Hepatic stellate cell (primary cell): ENCODE measurements at places on chromosomes 4 and X.

GRCh38 chr4:116453127-116453526 lies 632.2 kb downstream of the TRAM1L1 start:
- no peak for DNase-seq

- no peak for DNase-seq
Measured at GRCh38 chr4:88178626-88179231, 20.3 kb upstream of the ABCG2 start.

DNA sequence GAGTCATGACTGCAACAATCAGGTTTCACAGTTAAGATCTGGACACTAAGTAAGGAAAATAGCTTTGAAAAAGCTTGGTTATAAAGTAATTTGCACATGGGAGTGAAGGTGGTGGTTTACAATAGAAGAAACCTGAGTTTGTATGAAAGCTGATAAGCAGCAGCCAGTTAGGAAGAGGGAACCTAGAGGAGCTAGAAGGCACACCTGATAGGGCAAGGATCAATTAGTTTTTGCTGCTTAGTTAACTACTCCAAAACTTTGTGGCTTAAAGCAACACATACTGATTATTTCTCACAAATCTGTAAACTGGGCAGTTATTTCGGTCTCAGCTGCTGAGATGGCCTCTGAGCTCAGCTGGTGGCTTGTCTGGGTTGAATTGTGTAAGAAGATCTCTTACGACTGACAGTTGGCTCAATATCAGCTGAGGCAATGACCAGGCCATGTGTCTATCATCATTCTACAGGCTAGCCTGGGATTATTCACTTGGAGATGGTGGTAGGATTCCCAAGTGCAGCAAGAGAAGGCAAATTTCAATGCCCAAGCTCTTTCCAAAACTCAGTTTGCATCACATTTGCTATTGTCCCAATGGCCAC lies 255.0 kb upstream of the PITX2 start:
- no peak for DNase-seq

DNA sequence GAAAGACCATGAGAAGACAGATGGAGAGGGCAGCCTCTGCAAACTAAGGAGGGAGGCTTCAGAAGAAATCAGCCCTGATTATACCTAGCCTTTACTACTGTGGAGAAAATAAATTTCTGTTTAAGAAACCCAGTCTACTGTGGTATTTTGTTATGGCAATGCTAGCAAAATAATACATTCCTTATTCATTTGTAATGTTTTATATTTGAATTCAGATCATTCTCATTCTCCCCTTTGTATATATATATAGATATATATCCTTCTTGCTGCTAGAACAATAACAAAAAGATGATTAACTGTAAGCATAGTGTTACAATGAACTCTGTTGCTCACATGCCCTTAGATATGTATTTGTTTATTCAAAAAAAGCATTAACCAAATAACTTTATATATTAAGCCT lies 22.5 kb downstream of the DMD start:
- DNase-seq: peak; percentile 2

GRCh38 chr4:113692809-113693411 lies 68.6 kb downstream of the CAMK2D start:
- DNase-seq: no peak

GRCh38 chr4:42018451-42018850 lies 28.1 kb downstream of the SLC30A9 start:
- DNase-seq: no peak

- no peak for DNase-seq
Measured at GRCh38 chr4:67160394-67160793, 384.9 kb downstream of the CENPC start.

DNA sequence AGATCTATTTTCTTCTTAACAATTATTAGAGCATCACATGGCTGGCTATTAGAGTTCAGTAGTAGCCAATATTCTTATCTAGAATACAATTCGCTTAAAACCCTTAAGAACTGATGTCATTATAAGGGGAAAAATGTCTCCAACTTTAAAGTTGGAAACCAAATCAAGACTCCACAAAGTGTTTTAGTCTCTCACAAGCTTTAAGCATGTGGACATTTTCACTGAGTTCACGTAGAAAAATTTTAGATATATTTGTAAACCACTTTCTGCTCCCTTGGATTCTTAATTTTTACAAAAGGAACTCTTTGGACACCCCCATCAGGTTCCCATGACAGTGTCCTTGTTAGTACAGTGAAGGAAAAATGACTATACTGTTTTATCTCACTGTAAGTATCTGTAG lies 123.9 kb upstream of the NAP1L5 start:
- DNase-seq: no peak

DNA sequence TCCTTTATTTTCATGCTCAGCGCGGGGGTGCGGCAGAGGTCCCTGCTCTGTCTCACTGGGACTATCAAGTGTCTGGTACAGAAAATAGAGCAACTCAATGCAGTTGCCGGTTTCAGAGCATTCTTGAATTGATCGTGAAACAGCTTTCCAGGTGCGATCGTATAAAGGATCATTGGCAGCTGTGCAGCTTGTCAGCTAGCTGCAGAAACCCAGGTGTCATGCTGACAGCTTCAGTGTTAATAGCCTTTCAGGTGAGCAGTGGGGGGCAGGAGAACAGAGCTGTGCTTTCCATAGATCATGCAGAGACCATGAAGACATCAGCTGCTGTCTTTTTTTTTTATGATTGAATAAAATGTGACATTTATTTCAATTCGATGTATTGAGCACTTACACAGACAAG lies 583.9 kb downstream of the NLGN4X start:
- no peak for DNase-seq

GRCh38 chr4:156100651-156101050 lies 147.0 kb upstream of the CTSO start:
- no peak for DNase-seq

- DNase-seq: peak; percentile 5
Measured at GRCh38 chrX:119942831-119943184, 743 bp downstream of the NKAP start.

DNA sequence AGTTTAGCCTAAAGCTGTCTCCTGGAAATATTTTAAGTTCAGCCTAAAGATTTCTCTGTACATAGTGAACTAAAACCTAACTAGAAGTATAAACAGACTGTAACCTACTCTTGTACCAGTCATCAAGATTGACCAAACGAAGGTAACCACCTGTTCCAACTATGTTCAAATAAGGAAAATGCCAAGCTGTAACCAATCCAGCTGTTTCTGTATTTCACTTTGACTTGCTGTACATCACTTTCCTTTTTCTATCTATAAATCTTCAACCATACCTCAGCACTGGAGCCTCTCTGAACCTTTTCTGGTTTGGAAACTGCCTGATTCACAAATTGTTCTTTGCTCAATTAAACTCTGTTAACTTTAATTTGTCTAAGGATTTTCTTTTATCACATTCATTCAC lies 3.1 kb upstream of the CYSLTR1 start:
- no peak for DNase-seq

GRCh38 chr4:175935016-175935661 lies 123.1 kb upstream of the GPM6A start:
- no peak for DNase-seq

- no peak for DNase-seq
Measured at GRCh38 chr4:71520308-71520707, 181.5 kb downstream of the SLC4A4 start.

DNA sequence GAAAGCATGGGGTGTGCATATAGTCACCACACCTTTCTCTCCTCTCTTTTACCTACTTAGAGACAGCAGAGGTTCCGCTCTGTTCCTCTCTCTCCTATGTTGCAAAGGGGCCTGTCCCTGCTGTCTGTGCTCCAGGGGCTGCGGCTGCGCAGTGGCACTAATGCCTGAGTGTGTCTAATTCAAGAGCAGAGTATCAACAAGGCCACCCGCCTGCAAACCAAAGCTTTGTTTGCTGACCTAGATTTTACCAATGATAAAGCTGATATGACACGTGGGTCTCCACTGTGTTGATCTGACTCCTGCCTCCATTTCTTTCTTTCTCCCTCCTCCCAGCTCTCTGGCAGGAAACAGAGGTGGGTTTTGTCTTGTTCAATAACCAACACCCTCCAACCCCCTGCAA lies 74.9 kb downstream of the NSG1 start:
- DNase-seq: no peak

- no peak for DNase-seq
Measured at GRCh38 chr4:124535003-124535402, 177.5 kb downstream of the ANKRD50 start.

DNA sequence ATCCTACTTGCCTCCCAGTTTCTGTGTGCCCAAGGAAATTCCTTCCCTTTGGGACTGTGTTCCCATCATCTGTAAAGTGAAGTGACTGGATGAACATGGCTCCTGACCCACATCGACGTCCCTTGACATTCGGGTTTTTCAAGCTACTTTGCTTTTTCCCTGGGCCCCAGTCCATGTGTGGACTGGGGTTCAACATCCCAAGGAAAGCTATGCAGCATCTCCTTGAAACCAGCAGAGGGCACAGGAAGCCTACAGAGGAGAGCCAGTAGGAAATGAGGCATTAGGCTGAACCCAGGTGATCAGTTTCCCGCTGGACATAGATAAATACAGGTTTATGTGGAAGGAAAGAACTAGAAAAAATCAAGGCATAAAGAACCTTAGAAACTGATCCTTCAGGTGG lies 145.1 kb upstream of the ARHGEF9 start:
- DNase-seq: no peak

DNA sequence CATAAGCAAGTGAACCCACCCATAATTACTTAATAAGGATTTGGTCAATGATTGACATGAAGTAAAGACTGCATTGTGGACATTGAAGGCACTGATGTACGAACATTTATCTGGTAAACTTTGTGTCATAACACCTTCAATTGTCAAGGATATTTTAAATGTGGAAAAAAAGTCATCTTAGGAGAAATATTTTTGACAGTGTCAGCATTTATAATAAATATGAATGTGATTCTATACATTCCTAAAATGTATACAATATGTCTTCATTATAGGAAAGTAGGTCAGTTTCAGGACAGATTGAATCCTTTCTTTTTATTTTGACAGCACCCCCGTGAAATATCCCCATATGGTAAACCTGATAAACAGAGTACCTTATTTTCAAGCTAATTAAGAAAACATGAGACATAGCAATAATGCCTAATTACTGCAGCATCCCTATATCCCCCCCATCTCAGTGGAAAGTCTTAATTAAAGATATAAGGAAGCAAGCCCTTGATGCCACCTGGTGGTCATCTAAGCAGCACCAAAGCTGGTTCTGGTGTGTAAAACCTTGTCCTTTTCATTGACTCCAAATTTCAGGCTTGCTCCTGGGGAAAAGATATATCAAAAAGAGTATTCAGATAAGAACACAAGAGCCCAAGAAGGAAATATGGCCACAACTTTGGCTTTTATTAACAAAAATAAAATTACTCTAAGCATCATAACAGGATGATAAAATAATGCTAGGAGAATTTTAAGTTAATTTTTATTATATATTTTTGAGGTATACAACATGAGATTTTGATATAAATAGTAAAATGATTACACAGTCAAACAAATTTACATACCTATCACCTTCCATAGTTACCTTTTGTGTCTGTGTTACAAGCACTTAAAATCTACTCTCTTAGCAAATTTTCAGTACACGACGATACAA lies 379.7 kb downstream of the TLL1 start:
- no peak for DNase-seq

DNA sequence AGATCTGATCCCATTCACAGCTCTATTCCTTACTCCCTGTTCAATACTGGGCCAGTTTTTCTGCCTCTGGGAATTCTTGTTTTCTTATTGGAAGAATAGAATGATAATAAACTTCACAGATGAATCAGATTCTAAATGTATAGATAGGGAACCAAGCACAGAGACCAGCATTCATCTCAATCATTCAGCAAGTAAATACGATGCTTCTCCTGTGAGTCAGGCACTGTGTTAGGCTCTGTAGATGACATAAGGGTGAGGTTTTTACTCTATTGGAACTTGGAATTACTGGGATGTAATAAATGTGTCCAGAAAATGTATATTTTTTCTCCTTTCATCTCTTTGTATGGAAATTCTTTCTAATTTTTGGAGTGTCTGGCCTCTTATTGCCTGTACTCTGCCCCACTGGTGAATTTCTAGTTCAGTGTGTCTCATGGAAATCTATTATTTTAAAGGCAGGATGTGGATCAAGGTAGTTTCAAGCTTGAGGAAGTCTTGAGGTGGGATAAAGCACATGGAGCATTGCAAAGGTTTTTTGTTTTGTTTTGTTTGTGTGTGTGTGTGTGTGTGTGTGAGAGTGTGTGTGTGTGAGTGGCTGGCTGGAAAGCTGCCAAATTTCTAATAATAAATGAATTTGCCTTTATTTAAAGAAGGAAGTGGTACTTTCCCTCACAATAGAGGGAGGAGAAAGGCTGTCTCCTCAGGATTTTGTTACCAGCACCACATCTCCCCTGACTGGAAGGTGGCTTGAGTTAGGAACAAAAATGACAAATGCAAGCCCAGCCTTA lies 117.9 kb upstream of the HS3ST1 start:
- DNase-seq: no peak

DNA sequence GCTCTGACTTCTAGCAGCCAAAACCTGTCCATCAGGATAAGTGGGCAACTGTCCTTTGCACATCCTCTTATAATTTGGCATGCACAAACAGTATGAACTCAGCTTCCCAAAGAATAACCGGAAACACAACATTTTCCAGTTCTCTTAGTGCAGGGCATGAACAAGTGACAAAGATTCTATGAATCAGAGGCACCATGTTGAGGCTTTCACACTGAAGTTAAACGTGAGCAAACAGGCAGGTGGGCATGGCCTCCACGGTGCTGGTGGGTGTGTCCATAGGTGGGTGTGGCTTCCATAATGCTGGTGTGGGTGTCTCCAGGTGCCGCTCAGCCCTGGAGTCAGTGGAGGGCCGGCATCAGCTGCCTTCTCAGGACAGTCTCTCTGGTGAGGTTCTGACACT lies 196.5 kb downstream of the SMIM20 start:
- DNase-seq: no peak

GRCh38 chrX:40171513-40172400 lies 74.0 kb upstream of the BCOR start:
- peak; percentile 69 for DNase-seq

DNA sequence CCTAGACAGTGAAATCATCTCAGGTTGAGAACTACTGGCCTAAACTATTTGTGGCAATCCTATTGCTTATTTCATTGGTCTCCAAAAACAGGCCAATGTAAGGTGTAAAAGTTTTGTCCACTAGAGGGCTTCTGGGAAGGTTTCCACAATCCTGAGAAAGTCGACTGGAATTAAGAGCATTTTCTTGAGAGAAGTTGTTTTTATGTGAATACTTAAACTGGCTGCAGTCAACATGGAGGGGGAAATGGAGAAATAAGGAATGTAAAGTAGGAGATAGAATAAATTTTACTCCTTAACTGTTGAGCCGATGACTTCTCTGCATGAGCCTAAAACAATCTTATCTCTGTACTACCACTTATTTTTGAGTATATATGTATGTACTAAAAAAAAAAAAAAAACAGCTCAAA lies 11.0 kb upstream of the EIF4E start:
- DNase-seq: peak; percentile 44

DNA sequence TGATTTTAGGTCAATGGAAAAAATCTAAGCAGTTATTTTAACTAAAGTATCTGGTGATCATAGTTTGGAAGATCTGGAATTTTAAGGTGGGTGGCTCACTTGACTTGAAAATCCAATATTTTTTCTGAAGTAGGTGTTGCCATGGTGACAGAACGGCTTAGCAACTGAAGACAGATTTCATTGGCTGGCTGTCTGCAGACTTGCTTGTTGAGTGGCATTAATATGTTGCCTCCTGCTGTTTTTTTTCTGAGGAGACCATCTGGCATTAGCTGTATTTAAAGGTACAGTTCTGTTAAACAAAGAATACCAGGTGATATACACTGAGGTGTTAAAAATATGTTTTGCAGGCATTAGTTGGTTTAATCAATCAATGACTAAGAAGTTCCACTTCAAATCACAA lies 19.8 kb downstream of the CPE start:
- peak; percentile 5 for DNase-seq

GRCh38 chr4:74624351-74625151 lies 169.8 kb downstream of the BTC start:
- peak; percentile 24 for DNase-seq
